ENCODE measurements at places on chromosomes 2 and 18.

DNA sequence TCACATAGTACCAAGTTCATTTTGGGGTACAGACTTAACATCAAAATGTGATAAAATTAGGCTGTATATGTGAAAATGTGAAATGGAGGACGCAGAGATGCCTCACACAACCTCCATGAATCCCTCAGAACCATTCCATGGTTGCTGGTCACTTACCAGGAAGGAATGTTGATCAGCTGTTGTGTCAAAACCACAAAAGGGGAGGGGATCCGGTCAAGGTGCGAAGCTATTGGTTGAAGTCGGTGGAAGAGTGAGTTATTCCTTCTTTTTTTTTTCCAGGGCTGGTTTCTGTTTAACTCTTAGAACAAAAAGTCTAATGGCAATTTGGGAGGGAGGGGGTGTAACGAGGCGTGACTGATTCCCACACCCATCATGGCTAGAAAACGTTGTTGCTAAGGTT lies 32.3 kb upstream of the REG3A start:
- no peak for DNase-seq

DNA sequence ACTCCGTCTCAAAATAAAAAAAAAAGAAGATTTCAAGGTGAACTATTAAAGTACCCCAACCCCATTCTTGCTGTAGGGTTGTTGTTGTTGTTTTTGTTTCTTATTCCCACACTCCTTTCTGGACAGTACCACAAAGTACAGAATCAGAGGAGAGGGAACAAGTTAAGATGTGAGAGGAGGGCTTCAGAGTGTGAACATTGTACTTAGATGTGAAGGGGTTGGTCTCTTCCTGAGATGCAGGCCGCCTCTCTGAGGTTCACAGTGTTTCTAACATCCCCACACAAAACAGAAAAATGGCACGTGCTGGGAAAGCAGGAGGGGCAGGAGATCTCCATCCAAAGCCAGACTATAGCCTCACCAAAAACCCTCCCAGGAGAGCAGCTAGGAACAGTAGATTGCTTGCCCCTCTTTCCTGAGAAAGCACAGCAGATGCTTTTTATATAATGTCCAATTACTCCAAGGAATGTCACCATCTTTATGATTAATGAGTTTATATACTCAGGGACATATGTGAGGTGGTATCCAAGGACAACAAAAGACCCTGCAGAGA lies 22.6 kb downstream of the ADD2 start:
- DNase-seq, result no peak

GRCh38 chr2:185785156-185785555 lies 46.6 kb downstream of the FSIP2 start:
- DNase-seq, result no peak

DNA sequence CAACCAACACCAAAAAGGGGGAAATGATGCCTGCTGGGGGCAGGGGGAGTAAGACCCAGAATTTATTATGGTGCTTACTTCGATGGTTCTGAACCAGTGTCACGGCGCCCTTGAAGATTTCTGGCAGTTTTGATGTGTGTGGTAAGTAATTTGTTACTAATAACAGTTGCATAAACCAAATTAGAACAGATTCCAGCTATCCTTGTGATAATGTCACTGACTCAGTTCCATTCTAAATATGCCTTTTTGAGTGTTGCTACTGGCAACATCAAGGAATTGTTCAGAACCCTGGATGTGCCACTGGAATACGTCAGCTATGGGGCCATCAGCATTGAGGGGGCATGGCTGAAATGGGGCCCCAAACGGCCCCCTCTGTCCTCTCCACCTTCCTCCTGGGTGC lies 11.6 kb downstream of the SAG start:
- no peak for DNase-seq

- DNase-seq, result no peak
These were observed 59.5 kb downstream of the LPIN1 start for GRCh38 chr2:11805920-11806319.

DNA sequence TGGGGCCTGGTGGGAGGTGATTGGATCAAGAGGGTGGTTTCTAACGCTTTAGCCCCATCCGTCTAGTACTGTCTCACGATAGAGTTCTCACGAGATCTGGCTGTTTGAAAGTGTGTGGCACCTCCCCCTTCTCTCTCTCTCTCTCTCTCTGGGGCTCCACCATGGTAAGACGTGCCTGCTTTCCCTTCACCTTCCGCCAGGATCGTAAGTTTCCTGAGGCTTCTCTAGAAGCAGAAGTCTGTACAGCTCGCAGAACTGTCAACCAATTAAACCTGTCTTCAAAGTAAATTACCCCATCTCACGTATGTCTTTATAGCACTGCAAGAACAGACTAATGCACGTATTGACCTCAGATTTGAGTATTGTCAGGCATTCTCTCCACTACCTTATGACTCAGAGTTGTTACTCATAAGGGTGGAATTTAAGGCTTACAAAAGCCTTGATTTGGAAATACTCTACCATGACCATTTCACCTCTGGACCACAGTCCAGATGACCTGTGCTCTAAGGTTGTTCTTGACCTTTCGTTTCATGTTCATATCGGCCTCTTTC lies 99.5 kb upstream of the AGAP1 start:
- DNase-seq, result no peak

DNA sequence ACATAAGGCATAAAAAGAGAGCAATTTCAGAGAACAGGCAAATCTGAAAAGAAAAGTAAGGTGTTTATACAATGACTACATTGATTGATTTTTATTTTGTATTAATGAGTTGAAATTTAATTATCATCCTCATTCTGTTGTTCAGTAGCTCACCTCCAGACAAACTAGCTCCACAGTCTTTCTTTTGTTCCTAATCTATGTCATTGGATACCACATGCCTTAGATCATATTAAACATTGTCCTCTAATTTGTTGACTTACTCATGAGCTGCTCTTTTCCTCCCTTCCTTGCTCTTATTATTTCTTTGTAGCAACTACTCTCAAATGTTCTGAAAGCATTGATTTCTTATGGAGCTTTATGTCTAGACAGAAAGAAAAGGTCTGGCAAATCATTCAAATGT lies 185.5 kb upstream of the ZSWIM2 start:
- DNase-seq, result no peak

DNA sequence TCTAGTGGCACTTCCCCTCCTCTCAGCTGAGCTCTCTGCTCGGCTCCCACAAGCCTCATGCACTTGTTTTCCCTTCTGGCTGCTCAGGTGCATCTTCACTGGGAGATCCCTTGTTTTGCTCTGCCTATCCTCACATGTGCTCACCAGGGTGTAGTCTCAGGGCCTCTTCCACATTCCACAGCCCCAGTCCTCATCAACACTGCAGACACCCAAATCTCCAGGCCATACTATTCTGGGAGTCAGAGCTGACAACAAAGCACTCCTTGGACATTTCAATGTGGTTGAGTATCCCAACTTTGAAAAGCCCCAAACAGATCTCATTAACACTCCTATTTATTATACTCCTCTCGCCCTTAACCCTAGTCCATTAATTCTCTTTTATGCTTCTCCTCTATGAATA lies 71.3 kb downstream of the CCDC93 start:
- no peak for DNase-seq

DNA sequence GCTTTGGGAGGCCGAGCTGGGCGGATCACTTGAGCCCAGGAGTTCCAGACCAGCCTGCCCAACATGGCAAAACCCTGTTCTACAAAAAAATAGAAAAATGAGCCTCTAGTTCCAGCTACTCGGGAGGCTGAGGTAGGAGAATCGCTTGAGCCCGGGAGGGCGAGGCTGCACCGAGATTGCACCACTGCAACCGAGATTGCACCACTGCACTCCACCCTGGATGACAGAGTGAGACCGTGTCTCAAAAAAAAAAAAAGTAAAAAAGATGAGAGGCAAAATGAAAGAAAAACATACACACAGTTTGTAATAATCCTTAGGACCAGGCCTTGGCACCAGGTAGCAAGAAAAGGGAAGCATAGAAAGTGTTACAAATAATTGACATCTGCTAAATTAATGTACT lies 22.0 kb downstream of the RBM43 start:
- DNase-seq, result no peak

DNA sequence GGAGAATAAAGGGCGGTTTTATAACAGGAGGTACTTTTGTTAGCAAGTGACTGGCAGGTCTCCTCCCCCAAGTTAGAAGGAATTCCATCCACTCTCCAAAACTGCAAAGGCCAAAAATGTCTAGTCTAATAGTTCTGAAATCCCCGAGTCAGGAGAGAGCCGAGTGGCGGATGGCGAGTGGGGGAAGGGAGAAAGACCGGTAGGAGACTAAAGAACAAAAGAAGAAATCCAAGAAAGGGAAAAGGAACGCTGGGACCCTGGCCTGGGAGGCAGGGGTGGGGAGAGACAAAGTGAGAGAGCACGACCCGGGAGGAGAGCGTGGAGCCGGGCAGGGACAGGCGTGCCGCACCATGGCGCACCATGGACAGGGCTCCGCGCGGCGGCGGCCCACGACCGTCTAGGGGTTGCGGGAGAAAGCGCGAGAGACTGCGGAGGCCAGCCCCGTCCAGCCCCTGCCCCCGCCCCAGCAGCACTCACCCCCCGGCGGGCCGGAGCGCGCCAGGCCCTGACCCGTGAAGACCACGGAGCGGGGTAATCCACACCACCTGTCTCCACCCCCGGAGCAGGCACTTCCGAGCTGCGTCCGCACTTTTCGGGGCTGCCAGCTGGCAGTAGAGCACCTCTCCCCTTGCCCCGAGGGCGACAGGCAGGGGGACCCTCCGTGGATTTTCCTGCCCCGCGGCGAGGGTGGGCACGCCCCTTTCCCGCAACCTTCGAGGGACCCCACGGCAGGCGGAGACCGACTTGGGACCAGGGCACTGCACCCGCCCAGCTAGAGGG lies 1.6 kb downstream of the CDH2 start:
- no peak for DNase-seq

GRCh38 chr2:202813387-202813786 lies 58.2 kb downstream of the ICA1L start:
- DNase-seq, result no peak

DNA sequence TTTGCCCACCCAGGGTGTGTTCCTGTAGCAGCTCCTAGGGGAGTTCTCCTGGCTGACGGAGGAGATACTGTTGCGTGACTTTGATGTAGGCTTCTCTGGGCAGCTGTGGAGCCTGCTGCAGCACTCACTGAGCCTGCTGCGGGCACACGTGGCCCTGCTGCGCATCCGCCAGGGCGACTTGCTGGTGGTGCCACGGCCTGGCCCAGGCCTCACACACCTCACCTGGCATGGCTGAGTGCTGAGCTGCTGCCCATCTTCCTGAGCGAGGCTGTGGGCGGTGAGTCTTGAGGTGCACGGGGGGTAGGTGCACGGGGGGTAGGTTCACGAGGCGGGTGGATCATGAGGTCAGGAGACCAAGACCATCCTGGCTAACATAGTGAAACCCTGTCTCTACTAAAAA lies 191.7 kb downstream of the ANKRD36C start:
- no peak for DNase-seq

DNA sequence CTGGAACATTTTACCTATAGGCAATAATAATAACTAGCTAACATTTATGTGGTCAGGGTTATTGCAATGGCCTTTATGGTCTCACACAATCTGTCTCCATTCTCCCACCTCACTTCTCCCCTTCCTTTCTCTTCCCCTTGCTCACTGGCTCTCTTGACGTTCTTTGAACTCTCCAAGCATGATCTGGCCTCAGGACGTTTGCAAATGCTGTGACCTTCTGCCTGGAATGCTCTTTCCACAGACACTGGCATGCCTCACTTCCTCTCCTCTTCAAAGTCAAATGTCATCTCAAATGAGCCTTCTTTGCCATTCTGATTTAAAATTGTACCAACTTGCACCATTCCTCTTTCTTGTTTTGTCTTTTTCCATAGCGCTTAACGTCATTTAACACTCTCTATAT lies 25.3 kb upstream of the GCG start:
- no peak for DNase-seq

- DNase-seq, result no peak
These were observed 406.1 kb downstream of the LRATD1 start for GRCh38 chr2:15038366-15039364.
